ENCODE measurements at places on chromosomes 4 and X.

DNA sequence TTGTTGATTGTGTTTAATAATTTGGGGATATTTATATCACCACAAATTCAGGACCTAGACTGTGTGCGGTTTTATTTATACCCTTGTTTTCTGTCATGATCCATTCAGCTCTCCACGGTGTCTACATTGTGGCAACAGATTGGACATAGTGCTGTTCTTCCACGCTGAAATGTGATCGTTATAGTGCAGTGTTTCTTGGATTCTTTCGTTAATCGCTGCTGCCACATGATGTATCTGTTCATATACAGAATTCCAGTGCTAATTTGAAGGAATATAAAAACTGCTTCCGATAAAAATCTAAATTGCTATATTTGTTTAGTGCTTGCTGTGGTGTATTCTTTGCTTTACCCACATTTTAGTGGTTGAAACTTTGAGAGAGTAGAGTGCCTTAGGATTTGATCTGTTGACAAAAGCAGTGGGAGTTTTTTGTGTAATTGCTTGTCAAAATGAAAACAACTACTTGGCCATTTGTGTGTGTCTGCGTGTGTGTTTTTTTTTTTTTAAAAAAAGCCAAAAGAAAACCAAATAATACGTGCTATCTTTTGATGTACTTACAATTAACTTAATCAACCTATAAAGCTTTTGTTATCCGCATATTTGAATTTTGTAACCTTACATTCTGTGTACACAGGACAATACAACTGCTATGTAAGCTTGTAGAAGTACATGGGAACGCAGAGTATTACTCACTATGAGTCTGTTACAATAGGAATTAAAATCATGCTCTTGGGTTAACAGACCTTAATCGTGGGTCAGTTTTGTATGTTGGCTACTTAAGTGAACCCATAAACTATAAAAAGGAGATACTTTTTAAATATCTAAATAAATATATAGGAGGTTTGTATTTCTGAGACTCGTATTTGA, 353.3 kb downstream of the ARHGAP24 start:
- no peak for DNase-seq

DNA sequence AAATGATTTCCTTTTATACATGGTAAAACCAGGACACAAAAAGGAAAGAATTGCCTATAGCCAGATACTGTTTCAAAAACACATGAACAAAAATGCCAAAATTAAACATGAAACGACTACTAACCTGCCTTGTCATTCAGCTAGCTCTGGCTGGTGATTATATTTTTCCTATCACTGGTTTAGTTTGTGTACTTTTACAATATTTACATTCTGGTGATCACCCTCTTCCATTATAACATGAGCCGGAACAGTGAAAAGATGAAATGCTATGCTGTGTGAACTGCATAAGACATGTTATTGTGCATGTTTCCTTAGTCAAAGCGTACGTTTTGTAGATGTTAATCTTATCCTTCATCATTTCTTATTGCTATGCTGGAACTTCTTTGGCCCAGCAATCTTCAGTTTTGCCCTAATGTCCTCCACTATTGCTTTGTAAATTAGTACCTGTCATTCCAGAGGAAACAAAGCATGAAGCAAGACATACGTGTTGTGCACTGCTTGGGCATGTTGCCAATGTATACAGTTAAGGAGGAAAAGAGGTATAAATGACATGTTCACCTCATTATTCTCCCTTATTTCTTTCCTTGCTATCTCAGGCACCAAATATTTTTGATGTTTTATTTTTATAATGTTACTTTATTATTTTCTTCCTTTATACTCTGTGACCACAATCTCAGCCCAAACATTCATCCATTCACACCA, 386.3 kb downstream of the ARHGAP24 start:
- no peak for DNase-seq

- no peak for DNase-seq
Measured at GRCh38 chr4:146577111-146577510, 55.4 kb upstream of the SLC10A7 start.

- no peak for DNase-seq
Measured at GRCh38 chr4:132540797-132541196, 608.3 kb upstream of the PCDH10 start.

GRCh38 chr4:186536285-186536684, 19.1 kb downstream of the MTNR1A start:
- no peak for DNase-seq

DNA sequence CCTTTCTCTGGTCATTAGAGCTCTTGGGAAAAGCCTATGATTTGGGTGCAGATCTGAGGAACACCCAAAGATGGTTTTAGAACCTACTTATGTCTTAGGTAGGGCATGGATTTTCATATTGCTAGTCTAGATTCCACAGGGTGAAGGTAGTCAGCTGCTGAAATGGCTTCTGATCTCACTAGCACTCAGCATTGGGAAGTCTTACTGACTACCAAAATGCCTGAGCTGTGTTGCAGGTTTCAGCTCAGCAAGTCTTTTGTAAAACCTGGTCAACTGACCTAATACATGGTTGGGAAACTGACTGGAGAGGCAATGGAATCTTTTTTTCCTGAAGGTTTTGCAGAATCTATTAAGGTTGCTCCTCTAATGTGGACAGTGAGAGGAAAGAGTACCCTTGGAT, 136.4 kb downstream of the CCNG2 start:
- DNase-seq: no peak

DNA sequence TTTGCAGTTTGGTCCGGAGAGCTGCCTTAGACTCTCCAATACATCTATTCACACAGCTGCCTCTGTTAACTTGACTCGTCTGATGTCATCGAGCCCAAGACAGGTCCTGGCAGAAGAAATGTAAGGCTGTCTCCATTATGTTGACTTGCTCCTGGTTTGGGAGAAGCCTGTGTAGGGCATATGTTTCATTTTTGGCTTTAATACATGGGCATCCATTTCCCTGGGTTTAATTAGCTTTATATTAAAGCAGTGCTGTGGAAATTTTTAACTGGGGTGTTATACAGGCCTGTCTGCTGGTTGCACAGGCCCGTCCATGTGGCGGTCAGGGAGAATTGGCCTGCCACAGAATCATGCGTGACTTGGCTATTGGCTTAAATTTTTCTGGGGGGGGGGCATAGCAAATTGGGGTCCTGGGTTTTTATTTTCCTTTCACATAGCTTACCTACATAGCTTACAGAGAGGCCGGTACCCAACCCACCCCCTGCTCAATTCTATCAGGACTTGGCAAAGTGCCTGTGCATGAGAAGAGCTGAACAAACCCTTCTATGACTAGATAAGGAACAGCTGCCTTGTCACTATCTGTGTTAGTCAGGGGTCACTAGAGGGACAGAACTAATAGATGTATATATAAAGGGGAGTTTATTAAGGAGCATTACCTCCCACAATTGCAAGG, 123.5 kb upstream of the WDR1 start:
- DNase-seq: no peak

All from AG09319 (cell line).